NCI-H2081 treated with DMSO at 0.1 percent for 48 hours (cell line): ENCODE measurements at places on chromosomes 12 and 14.

- no peak for DNase-seq
Observed at GRCh38 chr12:106229036-106229591, 18.7 kb downstream of the CKAP4 start.

GRCh38 chr12:29782285-29782870, 1.4 kb downstream of the TMTC1 start:
- DNase-seq: no peak

DNA sequence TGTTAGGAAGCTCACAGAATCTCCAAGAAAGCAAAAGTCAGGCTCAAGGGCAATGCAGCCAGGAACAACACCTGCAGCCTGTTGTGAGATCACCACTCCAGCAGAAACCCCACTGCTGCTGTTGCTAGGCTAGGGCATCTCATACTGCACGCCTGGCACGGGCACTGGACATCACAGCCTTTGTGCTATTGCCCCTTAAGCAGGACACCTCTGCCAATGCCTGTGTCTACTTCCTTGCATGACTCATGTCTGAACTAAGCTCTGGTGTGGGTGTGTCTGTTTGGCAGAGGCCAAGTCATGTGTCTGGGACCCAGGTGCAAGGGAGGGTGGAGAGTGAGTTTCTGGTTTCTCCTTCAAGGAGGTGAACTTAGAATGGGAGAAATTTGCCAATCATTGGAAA, 10.0 kb upstream of the DDX47 start:
- no peak for DNase-seq

GRCh38 chr14:92866181-92866752, 56.7 kb upstream of the CHGA start:
- no peak for DNase-seq

DNA sequence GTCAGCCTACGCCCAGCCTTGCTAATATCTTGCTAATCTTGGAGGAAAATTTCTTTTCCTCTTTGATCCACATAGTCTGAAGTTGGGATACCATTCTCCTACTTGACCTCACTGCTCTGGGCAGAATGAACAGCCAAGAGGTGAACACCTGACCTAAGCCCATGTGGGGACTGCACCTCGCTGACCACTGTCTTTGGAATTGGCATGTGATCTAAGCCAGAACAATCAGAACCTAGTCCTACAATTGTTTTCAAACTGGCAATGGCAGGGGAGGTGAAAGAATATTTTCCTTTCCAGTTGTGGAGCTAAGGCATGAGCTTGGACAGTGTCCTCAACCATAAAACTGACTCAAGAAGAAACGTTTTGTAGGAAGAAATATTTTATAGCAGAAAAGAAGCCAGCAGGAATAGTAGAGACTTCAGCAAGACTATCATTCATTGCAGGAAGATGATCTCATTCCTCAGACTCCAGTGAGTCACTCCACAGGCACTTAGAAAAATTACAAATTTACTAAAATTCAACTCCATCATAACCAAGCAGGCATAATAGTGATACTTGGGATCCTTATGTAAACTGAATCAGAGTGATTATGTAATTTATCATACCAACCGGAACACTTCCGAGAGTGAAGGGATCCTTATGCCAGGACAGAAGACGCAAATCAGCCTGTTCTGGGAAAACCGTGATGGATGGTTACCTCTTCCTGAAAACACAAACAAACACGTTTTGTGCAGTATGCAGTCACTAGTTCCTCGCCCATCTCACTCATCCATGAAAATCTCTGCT, 14.7 kb downstream of the PTPRO start:
- no peak for DNase-seq

DNA sequence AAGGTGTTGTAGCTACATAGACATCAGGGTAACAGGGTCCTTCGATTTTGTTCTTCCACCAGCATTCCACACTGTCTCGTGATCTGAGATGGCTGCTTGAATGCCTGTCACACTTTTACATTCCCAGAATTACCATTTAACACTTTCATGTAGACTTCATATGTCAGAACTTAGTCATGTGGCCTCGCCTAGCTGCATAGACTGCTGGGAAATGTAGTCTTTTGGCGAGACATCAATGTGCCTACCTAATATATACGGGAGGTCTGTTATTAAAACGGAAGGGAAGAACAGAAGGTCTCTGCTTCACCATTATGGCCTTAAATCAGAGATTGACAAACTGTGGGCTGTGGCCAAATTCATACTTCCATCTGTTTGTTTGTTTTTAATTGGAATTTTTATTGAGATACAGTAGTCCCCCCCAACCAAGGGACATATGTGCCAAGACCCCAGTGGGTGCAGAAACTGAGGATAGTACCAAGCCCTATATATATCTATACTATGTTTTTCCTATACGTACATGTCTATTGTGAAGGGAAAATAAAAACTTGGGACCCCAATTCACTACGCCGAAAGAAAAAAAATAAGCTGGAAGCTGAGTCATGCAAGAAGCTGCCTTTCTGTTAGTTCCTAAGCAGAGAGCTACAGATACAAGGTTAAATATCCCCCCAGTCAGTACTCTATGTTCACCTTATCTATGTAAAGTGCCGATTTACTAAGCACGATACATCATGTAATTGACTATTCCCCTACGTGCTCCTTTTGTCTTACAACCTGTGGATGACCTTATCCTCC, 11.3 kb upstream of the HRK start:
- no peak for DNase-seq

- no peak for DNase-seq
Observed at GRCh38 chr12:118061873-118062843, 1.2 kb upstream of the WSB2 start.

- DNase-seq: no peak
Observed at GRCh38 chr14:92317511-92317910, 5.5 kb upstream of the SLC24A4 start.

DNA sequence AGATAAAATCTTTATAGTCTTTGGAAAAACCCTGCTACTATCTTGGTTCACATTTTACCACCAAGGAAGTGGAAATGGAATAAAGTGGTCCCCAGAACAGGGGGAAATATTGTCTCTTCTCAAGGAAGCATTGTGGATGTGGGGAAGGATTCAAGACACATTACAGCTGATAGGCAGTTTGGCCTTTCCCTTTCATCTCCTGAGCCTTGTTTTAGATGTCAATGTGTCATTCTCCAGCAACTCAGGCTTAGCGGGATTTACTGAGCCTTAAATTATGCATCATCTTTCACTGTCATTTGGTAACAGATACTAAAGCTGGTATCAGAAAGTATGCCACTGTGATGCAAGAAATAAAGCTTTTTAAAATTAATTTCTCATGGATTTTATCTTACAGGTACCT, 136.2 kb downstream of the STXBP6 start:
- DNase-seq: no peak
